ENCODE measurements at places on chromosomes 12 and 14.

- DNase-seq = no peak
Measured at GRCh38 chr12:25436206-25437030, 116.7 kb downstream of the LMNTD1 start.

DNA sequence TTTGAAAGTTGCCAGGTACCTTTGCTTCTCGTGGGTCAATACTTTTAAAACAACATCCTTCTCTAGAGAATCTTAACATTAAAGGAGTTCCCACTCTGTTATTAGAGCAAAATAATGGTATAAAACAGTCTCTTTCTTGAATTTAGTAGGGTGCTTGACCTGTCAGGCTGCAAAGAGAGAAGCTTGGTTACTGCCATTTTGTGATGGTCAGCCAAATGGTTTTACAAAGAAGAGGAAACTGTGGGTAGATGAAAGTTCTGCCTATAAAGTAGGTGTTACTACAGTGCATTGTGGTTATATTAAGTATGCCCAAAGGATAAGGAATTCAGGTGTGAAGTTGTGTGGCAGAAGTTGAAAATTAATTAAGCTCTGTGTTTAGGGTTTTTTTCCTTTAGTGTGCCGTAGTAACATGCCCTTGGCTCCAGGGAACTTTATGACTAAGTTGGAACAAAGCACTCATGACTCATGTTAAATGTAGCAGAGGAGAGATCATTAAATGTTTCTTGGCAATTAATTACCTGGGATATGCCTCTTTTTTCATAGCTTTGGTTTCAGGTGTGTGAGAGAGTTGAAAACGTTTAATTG lies 354.0 kb upstream of the KITLG start:
- DNase-seq = no peak

GRCh38 chr14:102462391-102462790 lies 47.2 kb downstream of the ANKRD9 start:
- DNase-seq = no peak

- DNase-seq = no peak
Measured at GRCh38 chr14:51004352-51004800, 60.1 kb upstream of the PYGL start.

GRCh38 chr12:87119713-87120112 lies 863.5 kb upstream of the MGAT4C start:
- no peak for DNase-seq

GRCh38 chr12:58367041-58367440 lies 425.7 kb downstream of the ATP23 start:
- DNase-seq = no peak

GRCh38 chr14:101006008-101006407 lies 102.5 kb upstream of the RTL1 start:
- DNase-seq = no peak

GRCh38 chr14:106694638-106695393 lies 1168.4 kb downstream of the TMEM121 start:
- no peak for DNase-seq

DNA sequence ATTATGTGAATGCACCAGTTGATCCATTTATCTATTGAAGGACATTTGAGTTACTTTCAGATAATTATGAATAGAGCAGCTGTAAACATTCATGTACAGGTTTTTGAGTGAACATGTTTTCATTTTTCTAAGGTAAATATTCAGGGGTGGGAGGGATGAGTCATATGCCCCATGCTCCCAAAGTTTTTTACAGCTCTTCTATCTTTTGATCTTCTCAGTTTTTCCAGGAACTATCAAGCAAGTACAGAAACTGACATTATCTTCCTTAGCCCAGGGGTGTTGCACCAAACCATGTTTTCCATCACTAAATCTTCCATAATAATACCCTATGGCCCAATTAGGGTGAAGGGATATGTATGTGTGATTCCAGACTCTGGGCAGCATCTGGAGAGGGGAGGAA lies 384.5 kb downstream of the EMP1 start:
- no peak for DNase-seq

DNA sequence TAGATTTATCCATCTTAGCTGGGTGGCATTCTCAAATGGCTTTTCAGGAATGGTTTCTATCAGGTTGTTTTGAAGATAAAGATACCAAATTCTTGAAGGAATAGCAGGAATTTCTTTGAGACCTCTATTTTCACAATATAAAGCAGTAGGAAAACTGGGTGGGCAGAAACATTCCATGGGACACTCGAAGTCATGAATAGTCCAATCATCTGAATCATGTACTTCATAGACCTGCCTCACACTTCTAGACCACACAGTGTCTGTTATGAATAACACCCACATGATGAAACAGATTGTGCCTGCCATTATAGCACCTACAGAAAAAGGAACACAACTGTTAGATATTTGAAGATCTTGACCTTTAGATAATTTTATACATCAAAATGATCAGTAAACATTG lies 1.8 kb downstream of the KERA start:
- DNase-seq = no peak

DNA sequence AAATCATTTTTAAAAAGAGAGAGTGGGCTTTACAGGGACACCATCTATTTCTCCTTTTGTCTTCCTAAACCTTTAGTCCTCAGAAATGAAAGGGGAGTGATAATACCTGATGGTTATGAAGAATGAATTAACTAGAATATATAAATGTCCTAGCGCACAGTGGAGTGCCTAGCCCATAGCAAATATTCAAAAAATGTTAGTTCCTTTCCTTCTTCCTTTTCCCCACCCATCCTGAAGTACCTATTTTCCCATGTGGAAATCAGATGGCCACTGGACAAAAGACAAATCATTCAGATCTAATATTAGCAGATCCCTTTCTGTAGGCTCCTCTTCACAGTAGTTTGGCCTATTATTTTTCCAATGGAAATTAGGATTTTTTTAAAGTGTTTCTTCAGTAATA lies 90.0 kb downstream of the SLC25A21 start:
- DNase-seq = no peak

DNA sequence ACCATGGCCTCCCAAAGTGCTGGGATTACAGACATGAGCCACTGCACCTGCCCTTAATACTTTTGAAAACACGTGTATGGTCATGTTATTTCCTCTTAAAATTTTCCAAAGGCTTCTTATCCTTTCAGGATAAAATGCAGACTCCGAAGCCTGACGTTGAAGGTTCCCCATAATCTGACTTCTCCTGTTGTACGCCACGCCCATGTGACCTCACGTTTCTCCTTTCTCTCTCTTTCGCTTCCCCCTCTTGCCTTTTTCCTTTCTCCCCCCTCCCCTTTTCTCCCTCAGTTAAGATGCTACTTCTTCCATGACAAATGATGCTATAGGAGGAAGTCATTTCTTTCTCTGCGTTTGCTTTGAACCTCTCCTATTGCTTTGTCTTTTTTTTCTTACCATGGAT lies 266.0 kb downstream of the FBXL14 start:
- no peak for DNase-seq

DNA sequence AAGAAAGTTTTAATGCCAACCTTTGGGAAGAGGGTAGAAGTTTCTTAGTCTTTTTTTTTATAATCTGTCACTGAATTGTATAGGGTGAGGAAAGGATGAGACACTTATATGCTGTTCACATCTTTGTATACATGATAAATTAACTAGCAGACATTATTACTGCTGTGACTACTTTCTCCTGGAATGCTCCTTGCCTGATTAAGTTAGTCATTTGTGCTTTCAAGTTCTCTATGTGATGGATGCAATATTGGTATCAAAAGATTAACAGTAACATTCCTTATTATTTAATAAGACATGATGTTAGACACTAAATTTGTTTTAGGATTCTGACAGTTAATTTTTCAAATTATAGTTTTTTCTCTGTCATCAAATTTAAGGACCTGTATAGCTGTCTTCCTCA lies 223.4 kb upstream of the GARIN2 start:
- no peak for DNase-seq

- DNase-seq = no peak
Measured at GRCh38 chr12:51529651-51529970, 61.4 kb upstream of the SCN8A start.

DNA sequence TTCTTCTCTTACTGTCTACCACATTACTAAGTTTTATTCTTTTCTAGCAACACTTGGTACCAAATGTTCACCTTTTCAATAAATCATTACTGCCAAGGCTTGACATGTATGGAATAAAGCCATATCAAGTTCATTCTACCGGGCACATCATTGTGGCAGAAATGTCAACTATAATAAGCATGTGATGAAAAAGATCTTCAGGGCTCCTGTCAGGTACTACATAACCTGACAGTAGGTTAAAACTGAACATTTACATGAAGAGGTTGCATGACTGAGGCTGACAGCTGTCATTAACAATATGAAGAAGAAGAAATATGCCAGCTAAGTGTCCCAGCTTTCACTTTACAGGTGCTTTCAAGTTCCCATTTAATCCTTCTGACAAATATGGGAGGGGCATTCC lies 178.9 kb downstream of the KCNH5 start:
- no peak for DNase-seq

DNA sequence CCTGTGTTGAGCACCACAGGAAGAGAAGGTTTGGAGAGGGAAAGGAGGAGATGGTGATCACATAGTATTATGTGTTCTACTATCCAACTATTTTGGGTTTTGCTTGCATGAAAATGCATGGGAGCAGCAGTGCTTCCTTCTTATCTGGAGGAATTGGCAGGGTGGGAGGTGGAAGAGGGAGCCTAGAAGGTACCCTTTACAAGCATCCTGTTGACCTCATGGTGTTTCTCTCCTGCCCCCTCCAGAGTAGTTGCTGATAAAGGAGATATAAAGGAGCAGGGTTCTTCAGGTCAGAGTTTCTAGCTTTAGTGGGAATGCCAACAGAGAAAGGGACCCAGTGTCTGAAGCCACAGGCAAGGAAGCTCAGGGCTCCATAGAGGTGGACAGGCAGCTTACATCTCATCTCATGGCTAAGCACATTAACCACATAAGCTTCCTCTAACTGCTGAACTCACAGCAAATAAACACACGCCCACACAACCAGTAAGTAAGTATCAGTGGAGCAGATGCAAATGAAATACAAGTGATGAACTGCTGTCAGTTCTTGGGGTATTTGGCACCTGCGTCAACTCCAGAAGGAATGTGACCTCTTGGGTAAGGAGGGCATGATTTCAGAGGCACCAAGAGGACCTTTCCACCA lies 174.2 kb upstream of the SLC38A2 start:
- no peak for DNase-seq

GRCh38 chr14:72892103-72892878 lies 1.6 kb downstream of the DPF3 start:
- no peak for DNase-seq

DNA sequence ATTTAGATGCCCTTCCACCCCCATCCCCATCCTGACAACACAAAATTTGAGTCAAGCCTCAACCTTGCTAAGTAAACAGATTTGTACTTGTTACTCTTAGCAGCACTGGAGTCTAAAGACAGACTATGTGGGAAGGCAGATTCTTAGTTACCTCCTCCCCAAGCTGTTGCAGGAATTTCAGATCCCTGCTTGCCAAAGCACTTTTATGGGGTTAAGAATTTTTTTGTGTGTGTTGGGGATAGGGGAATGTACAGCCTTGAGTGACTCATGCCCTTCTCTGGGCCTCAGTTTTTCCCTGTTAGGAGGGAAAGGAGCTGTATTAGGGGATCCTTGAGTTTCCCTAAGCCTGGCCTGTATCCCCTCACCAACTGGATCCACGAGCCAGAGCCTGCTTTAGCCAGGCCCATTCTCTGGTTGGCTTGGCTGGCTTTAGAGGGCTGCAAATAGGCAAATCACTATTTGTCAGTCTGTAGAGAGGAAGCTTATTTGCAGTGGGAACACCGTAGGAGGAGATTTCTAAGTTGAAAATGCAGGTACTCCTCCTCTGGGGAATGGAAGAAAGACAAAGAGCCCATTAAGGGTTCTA lies 27.7 kb upstream of the RNU6-8 start:
- no peak for DNase-seq

- no peak for DNase-seq
Measured at GRCh38 chr12:80025638-80026037, 73.7 kb upstream of the OTOGL start.

DNA sequence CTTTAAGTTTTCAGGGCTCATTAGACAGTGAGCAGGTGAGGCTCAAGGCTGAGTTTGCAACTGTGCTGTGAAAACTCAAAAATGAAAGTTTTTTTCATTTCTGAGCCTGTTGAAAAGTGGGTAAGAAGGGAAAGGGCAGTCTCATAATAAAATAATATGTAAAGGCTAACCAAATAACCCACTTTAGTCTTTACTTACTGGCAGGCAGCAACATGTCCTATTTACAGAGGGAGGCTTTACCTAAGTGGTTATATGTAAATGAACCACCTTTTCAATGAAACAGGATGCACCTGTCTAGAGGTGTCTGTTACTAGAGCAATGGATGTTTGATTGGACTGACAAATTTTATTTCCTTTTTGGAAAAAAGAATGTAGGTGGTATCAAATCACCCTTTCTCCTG lies 158.0 kb downstream of the ETV6 start:
- DNase-seq = no peak

GRCh38 chr12:30361145-30361544 lies 334.5 kb downstream of the IPO8 start:
- no peak for DNase-seq

Data from tibial artery (tissue), 4 donors.